ENCODE measurements at places on chromosomes 16 and 17.

DNA sequence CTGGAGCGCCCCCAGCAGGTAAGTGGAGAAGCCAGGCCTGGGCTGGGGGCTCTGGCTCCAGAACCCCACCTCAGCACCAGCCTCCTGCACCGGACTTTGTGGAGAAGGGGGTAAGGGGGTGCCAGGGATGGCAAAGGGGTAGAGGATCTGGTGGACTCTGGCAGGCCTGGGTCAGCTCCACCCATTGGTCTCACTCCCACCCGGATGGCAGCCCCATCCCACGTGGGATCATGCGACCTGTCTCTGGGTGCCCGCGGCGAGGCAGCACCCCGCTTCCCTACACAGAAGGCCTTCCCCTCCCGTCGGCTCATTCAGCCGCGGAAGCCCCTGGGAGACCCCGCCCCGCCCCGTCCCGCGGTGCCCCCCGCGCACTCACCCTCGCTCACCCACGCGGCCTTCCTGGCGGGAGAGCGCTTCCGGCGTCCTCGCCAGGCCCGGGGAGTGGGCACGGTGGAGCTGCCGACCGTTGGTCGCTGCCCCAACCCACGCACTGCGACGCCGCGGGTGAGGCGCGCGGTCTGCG, 498 bp upstream of the PLEKHG4 start:
- peak; percentile 28 for DNase-seq

DNA sequence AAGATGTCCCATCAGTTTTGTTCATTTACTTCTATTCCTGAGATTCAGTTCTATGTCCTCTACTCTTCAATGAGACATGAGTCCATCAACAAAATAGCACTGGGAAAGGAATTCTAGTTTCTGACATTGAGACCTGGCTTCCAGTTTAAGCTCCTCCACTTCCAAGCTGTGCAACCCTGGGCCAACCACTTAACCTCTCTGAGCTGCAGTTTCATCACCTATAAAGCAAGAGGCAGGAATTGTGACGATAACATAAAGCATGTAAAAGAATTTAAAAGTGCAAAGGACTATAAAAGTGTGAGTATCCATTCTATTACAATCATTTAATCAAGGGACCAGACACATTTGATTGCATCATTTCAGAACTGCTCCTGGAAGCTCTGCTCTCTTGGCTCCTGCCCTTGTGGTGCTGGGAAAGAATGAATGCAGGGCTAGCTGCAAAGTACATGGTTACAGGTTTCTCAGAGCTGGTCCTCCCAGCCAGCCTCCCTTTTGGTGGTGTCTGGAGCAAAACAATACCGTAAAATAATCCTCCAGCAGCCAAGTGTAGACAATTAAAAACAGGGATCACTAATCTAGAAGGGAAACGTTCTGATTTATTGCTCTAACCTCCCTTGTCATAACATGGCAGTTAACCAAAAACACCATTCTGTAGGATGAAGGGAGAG, 113.9 kb downstream of the VPS53 start:
- no peak for DNase-seq

- peak; percentile 58 for DNase-seq
Observed at GRCh38 chr17:78415821-78416711, 37.6 kb downstream of the PGS1 start.

- DNase-seq: peak; percentile 7
Observed at GRCh38 chr16:17970816-17971331, 365.7 kb downstream of the NPIPA8 start.

DNA sequence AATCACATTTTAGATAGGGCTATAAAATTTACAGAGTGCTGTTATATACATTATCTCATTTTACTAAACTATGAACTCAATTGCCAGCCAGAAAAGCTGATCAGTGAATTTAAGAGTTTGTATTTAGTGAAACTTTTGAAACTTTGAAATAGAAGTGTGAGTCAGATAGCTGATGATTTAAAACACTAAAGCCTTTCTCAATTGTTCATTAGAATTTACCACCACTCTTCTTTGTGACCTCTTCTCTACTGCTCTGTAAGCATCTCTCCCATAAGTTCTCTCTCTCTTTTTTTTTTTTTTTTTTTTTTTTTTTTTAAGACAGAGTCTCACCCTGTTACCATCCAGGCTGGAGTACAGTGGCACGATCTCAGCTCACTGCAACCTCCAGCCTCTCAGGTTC, 43.7 kb downstream of the GOSR1 start:
- DNase-seq: no peak

DNA sequence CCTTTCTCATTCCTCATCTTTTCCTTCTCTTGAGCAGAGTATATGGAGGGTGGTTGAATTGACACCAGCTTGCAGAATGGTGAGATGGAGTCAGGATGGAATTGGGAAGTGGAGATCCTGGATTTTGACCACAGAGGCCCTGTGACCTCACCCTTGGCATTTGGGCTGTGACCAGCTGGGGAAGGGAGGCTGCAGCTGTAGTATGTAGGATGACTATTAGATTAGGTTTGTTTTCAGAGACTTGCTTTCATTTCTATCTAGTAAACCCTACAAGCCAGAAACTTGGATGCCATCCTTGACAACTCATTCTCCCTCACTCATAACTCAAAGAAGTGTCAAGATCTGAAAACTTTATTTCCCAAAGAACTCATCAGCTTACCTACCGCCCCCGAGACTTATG, 5.9 kb downstream of the GNGT2 start:
- DNase-seq: no peak

DNA sequence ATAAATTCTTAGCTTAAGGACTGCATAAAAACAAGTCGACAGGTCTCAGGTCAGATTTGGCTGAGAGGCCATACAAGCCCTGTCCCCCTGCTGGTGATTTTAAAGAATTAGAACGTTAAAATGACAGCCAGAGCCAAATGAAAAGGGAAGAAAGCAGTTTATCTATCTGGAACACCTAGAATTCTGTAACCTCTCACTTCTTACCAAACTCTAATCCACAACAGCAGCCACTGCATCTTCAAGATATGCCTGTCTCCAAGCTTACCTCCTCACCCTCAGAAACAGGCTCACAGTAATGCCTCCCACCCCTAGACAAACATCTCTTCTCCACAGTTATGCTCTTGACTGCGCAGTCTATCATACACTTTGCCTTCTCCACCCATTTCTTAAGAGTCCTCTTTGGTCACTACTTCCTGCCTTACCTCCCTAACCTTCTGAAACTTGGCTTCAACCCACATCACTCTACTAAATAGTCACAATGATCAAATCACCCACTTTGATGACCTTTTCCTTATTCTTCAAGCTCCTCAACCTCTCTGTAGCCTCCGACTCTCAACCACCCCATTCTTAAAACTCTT, 14.2 kb downstream of the ANKFY1 start:
- peak; percentile 37 for DNase-seq

- no peak for DNase-seq
Observed at GRCh38 chr17:67922503-67922902, 73.8 kb downstream of the C17orf58 start.

DNA sequence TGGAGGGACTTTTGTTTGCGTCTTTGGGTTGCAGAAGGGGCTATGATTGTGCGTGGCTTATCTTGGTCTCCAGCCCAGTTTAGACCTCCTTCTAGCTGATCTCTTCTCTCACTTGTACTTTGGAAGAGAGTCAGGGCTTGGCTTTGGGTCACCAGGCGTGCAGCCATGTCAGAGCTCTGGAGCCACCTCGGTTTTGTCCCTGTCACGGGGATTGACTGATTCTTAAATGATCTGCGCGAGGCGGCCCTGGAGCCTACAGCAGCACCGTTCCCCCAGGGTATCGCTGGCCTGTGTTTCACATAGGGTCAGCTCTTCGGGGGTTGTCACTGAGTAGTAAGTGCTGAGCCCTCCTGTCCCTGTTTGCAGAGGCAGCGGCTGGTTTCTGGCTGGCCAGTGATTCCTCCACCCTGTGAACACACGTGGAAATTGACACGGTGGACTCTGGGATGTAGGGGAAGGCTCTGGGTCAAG, 209.8 kb upstream of the CHMP6 start:
- no peak for DNase-seq

DNA sequence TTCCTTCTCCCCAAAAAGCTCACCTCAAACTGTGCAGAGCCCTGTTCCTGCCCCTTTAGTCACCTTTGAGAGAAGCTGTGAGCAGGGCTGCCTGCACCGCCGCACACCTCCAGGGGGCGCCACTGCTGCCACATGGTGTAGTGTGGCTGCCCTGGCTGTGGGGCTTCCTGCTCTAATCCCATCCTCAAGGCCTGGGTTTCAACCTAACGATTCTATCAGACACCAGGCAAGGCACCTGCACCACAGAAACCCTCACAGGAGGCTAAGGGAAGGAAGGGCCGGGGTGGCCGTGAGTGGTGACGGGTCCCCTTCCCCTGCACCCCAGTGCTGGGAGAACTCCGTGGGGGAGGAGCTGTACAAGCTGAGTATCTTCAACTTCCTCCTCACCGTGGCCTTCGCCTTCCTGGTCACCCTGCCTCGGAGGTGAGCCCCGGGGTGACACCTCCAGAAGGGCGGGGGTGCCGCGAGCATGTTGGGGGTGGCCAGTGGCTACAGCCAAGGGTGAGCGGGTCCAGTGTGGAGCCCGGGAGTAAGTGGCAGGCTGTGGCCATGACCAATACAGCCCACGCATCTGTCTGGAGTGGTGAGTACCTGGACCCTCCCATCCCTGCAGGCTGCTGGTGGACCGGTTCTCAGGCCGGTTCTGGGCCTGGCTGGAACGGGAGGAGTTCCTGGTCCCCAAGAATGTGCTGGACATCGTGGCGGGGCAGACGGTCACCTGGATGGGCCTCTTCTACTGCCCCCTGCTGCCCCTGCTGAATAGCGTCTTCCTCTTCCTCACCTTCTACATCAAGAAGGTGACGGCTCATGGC, 7.0 kb downstream of the TMC8 start:
- no peak for DNase-seq

GRCh38 chr17:32659419-32659842, 172.6 kb downstream of the CDK5R1 start:
- DNase-seq: peak; percentile 68

GRCh38 chr16:7492122-7492521, 159.5 kb downstream of the RBFOX1 start:
- no peak for DNase-seq

DNA sequence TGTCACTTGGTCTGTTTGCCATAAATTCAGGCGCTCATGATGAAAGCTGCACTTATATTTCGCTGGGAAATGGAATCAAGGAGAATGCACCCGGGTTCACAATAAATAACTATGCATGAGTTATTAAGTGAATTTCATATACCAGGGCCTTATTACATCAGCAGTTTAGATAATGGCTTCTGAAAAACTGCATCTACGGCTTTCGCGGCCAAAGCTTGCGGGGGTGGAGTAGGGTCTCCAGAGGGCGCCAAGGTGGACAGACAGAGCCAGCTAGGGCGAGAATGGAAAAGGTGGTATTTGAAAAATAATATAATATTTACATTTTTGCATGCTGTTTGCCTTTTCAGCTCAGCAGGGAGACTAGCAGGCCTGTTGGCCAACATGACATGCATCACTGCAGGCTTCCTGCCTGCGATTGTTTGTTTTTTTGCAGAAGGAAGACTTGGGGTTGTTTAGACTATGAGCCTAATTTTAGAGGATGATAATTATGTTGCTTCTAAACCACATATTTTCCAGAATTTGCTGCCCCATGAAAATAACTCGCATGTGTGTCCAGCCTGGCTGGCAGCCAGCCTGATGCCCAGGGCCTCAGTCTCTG, 173.8 kb upstream of the IRX3 start:
- DNase-seq: no peak

DNA sequence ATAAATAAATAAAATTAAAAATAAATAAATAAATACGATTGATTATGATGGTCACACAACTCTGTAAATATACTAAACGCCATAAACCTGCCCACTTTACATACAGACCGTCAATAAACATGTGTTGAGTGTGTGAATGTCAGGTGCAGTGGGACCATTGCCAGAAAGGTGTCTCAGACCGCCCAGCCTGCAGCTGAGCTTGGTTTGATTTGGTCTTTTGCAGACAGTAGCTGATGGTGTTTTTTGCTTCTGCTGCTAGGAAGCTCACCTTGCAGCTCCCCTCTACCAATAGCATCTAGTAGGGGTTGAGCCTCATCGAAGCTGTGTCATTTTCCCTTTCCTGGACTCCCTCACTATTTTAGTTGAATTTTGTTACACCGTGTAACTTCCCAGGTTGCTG, 23.5 kb downstream of the UBALD1 start:
- no peak for DNase-seq

GRCh38 chr16:27154705-27155521, 48.4 kb upstream of the KDM8 start:
- DNase-seq: peak; percentile 29

GRCh38 chr17:15915961-15916360, 29.0 kb upstream of the ADORA2B start:
- DNase-seq: no peak

DNA sequence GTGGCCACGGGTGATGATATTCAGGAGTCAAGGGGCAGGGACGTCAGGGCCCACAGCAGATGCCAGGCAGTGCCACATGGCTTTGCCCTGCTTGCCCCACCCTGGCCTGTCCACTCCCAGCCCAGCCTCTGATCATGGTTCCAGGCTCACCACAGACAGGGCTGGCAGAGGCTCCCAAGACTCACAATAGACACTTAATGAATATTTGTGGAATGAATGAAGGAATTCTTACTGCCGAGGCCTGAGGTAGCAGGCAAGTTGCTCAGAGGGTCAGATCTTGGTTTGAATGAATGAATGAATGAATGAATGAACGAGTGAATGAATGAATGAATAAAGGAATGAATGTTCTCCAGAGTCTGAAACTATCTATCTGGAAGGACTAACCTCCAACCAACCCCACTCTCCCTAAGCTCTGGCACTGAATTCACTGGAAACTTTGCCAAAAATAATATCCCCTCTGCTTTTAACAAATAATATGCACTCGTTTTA, 60.9 kb downstream of the RAI1 start:
- no peak for DNase-seq

DNA sequence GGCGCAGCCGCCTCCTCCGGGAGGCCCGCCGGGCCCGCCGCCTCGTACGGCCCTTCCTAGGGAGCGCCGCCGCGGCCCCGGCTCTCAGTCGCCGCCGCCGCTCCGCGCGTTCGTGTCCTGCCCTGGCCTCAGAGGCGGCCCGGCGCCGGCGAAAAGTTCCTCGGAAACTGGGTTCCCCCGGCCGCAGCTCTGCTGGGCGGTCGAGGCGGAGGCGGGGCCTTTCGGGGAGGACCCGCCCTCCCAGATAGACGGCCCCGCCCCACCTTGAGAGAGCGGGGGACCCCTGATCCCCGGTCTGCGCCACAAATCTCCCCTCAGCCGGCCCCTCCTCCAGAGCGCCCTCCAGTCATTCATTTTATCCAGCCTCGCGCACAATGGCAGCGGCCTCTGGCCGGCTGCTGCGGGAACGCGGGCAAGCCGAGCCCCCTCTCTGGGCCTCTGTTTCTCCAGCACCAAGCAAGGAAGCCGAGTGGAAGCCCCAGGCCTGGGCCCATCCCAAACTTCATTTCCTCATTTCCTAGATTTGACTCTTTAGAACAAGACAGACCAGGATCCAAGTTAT, at the start of gene SREBF1:
SREBF1 (minus strand) TSS at position 169 of the 562 bp plus-strand sequence. CDS start 169 bp downstream, outside the sequence.
- DNase-seq: peak; percentile 61

GRCh38 chr16:53740476-53740875, 36.5 kb downstream of the FTO start:
- DNase-seq: peak; percentile 41

All from fibroblast of skin of right quadriceps (primary cell).